HS-27A (cell line): ENCODE measurements at places on chromosomes 12 and 14.

- DNase-seq, result no peak
Observed at GRCh38 chr12:124397807-124398577, 103.1 kb downstream of the RFLNA start.

DNA sequence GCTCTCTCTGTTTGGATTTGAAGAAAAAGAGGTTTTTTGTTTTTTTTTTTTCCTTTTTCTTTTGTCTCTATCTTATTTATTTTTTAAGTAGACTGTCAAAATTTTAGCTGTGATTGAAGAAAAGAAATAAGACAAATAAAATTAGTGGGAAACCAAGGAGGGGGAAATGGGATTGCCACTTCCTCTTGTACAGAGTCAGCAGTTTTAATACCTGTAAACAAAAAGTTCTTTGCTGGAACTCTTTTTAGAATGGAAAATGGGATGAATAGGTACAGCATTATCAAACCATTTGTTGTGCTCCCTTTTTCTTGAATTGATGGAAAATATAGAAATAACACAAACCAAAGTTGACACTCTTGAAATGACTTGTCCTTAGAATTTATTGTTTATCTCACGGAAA lies 680.7 kb downstream of the DIO2 start:
- no peak for DNase-seq

DNA sequence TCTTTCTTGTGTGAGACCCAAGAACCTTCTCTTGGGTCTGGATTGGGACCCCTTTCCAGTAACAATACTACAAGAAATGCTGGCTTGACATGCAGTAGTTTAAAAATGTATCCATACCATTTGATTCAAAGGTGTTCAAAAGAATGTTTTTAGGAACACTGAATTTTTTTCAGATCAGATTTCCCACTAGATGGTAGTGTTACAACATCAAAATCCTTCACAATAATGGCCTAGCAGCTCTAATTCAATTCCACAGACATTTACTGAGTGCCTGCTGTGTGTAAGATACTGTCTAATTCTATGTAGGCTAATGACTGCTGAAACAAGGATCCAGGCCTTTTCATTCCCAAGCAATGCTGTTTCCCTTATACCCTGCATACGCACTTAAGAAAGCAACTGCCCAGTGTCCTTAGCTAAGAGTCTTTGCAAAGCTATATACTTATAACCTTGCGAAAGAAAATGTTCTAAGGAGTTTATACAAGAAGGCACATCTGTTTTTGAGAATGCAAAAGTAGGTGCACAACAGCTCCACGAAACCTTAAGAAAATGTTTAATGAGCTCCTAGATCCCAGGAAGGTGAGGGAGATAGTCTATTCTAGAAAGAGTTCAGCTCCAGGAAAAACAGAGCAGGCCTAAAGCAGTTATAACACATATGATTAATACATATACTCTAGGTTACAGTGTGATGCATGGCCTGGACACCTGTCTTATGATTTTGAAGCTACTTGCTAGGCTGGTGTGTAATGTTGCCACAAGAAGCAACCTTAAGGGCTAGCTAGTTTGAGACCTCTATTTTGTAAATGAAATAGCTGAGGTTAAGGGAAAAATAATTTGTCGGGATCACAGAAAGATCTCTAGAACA lies 50.9 kb upstream of the PKP2 start:
- DNase-seq, result no peak

GRCh38 chr12:89951050-89951693 lies 242.5 kb upstream of the ATP2B1 start:
- no peak for DNase-seq

GRCh38 chr12:79765157-79765556 lies 74.4 kb upstream of the PAWR start:
- no peak for DNase-seq

- peak; percentile 24 for DNase-seq
Observed at GRCh38 chr12:96040305-96041133, 5.1 kb upstream of the LTA4H start.

GRCh38 chr12:32322354-32322753 lies 77.0 kb upstream of the FGD4 start:
- DNase-seq, result no peak

DNA sequence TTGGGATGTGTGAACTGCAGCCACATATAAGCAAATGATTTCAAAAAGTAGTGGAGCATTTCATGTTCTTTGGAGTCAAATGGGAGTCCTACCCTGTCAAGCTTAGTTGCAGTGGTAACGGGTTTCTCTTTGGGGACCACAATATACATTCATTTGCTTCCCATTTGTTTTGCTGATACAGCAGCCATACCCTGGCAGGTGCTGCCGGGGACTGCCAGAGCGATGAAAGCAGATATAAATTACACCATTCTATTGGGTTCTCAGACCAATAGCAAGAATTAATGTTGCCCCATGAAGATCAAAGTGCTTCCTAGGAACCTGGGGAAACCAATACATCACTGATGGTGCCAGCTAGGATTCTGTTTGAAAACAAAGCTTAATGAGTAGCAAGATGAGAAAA lies 1621.5 kb upstream of the FLRT2 start:
- no peak for DNase-seq

DNA sequence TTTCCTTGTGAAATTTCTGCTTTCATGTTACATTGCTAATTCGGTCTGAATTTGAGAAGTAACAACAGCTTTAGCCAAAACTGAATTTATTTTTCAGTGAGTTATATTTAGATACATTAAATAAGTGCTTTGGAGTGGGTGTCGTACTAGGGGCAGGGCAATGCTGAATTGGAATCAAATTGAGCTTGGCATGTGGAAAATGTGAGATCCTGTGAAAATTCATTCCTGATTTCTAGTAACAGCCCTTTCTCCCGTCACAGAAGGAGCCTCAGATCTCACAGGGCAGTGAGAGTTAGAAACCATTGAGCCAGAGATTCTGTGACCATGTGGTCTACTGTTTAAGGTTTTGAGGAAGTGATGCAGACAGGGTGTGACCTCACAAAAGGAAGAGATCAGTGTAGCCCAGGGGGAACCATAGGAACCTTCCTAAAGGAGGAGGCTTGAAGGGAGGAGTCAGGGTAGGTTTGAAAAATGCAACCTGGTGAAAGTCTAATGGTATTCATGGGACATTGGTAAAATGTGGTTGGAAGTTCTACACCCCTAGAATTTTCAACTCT lies 1136.8 kb downstream of the AACS start:
- no peak for DNase-seq

DNA sequence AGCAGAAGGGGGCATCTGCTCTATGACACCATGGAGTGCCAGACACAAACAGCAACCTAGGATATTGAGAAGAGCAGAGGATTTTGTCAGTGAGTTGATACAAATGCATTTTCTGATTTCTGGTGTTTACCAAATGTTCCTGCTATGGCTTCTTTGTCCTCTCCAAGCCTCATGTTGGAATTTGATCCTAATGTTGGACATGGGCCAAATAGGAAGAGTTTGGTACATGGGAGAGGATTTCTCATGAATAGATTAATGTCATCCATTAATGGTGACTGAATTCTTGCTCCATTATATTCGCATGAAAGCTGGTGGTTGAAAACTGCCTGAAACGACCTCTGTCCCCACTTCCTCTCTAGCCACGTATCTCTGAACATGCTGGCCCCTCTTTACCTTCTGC lies 1002.2 kb upstream of the FLRT2 start:
- no peak for DNase-seq

GRCh38 chr12:116882742-116883141 lies 1.5 kb upstream of the HRK start:
- no peak for DNase-seq

DNA sequence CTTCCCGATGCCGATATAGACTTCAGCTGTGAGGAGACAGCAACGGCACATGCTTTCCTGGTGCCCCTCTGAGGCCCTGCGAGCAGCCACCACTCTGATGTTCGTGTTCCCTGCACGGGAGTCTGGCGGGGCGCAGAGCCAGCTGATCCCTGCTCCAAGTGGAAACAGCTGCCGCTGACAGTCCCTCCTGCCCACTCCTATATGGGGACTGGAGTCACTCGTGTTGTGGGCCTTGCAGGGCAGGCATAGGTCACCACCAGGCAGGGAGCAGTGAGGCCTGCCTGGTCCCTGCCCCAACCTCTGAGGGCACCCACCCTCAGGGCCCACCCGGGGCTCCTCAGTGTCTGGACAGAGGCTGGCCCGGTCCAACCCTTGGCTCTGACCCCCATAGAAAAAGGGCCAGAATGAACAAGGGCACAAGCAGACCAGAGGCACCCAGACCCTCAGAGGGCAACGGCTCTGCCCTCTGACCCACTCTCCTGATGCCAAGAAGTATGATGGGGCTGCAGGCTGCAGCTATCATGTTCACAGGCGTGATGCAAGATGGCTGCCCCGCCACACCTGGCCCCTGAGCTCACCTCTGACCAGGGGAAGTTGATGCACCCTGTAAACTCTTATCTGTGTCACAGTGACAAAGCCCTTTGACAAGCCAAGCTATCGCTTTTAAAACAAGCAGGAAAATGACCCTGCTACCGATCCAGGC lies 181.6 kb downstream of the CALM1 start:
- no peak for DNase-seq

GRCh38 chr14:59632381-59632780 lies 55.8 kb upstream of the CCDC175 start:
- DNase-seq, result no peak

GRCh38 chr12:76503957-76504356 lies 55.6 kb downstream of the OSBPL8 start:
- DNase-seq, result no peak

DNA sequence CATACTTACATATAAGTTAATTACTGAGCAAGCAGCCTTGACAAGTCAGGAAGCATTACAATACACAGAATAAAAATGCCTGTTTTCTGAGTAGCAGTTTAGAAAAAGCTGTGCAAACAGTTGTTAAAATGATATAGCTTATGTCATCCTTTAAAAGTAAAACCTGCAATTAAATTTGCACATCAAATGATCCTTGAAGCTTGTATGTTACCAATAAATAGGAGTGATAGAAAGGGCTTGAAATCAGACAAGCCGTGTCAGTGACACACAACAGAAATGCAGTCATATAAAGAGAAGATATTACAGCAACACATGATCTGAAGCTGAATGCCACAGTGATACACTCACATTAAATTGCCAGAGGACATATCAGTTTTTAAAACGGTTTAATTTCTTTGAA lies 70.0 kb downstream of the EPS8 start:
- no peak for DNase-seq

DNA sequence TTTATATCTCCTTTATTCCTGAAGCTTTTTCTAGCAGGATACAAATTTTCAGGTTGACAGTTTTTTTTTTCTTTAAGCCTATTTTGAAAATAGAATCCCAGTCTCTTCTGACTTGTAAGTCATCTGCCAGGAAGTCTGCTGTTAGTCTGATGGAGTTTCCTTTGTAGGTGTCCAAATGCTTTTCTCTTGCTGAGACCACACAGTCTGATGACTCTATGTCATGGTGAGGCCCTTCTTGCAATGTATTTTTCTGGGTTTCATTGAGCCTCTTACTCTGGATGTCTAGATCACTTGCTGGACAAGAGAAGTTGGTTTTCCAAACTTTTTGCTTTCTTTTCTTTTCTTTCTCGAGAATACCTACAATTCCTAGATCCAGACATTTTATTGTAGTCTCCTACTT lies 30.6 kb downstream of the USP15 start:
- DNase-seq, result no peak

DNA sequence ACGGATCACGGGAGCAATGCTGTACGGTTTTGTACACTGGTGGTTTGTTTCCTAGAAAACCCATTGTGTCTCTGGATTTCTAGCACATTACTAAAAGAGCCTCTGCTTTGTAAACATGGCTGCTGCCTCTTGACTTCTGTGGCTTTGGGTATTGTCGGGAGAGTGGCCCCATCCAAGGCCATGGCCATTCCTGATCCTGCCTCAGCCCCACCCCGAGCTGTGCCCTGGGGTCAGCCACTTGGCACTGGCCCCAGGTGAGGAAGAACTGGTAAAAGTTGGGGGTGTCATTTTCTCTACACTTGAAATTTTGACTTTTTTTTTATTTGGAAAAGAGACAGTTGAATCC lies 36.5 kb downstream of the SLC8B1 start:
- DNase-seq, result no peak

DNA sequence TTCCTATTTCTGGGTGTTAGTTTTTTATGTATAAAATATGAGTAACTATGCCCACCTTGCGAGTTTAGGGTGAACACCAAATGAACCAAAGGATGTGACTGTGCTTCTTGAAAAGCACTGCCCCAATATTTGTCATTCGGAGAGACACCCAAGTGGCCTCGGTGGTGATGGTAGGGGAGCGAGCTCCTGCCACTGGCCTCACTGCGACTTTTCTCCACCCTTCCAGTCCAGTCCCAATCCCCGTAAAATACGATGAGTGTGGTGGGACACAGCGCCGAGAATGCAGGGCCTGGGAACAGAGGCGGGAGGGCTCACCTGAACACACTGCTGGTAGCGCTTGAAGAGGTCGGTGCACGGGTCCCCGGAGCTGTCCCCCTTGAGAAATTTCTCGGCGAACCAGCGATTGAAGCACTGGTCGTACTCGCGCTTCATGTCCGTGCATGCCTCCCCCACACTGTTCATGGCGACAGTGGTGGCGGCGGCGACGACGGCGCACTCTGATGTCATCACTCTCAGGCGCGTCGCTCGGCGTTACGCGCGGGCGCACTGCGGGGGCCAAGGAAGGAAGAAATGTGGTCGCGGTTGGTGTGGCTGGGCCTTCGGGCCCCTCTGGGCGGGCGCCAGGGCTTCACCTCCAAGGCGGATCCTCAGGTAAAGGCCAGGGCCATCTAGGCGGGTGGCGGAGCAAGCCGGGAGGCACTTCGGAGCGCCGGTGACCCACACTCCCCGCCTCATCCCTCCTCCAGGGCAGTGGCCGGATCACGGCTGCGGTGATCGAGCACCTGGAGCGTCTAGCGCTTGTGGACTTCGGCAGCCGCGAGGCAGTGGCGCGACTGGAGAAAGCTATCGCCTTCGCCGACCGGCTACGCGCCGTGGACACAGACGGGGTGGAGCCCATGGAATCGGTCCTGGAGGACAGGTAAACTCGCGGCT lies at the start of the genes GATC and TRIAP1:
Gene GATC (plus strand): TSS at position 534 of the 933 bp plus-strand sequence. CDS start 37 bp downstream, at position 571.
Gene TRIAP1 (minus strand): TSS at position 474 of the 933 bp plus-strand sequence. CDS start 12 bp downstream, at position 462.
- DNase-seq, result peak; percentile 60

GRCh38 chr12:11695321-11695720 lies 45.8 kb downstream of the ETV6 start:
- no peak for DNase-seq

- no peak for DNase-seq
Observed at GRCh38 chr14:28765169-28765830, 1.3 kb upstream of the FOXG1 start.

GRCh38 chr12:32437095-32437515 lies 37.7 kb downstream of the FGD4 start:
- peak; percentile 94 for DNase-seq

GRCh38 chr14:79051742-79052141 lies 881.6 kb downstream of the NRXN3 start:
- no peak for DNase-seq

- DNase-seq, result no peak
Observed at GRCh38 chr12:75360920-75361319, 26.4 kb downstream of the GLIPR1L1 start.

DNA sequence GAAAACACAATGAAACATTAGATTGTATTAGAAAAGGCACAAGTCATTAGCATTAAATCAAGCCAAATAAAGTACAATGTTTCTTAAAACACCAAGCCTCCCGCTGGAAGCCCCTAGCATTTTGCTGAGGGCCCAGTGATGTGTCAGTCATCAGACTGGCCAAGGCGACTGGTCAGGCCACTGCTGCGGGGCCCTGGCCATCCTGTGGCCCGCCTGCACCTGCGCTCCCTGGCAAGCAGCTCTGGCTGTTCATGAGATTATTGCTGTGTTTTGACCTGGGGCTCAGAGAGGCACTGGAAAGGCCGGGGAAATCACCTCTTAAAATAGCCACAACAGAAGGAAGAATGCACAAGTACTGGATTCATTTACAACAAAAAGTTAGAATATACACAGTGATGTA lies 24.2 kb upstream of the AMN start:
- DNase-seq, result no peak

GRCh38 chr12:115079760-115080159 lies 395.8 kb upstream of the TBX3 start:
- DNase-seq, result no peak
